Mesendoderm (in vitro differentiated cells): ENCODE measurements at places on chromosomes 7 and 10.

DNA sequence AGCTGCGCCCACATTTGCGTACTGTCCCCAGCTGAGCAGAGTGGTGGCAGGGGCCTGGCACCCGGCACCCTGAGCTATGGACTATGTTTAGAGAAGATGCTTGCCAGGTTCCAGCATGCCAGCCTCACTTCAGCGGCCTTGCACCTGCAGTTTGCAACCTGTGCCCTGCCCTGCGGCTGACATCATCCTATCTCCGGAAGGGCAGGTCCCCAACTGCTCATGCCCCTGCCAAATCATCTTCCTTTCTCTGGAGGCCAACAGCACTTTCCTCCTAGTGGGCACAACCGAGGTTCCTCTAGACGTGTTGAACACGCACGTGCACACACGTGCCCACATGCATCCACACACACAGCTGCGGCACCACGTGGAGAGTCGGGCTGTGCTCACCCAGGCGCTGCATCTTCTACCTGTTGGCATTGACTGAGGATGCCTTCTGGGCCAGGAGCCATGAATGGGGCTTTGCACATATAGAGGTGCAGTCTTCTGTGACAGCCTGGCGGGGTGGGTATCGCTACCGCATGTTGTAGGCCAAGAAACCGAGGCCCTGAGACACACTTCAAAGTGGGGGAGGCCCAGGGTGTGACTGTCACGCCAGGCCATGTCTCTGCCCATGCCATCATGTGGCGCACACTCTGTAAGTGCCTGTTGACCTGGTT is 24.5 kb downstream of the CNPY1 start:
- H3K4me3 ChIP-seq, result no peak overlapping the region
- H3K4me1 ChIP-seq, result no peaks in the 10 kb centered on the region
- no peak for DNase-seq
- H3K27ac ChIP-seq, result no peak overlapping the region

DNA sequence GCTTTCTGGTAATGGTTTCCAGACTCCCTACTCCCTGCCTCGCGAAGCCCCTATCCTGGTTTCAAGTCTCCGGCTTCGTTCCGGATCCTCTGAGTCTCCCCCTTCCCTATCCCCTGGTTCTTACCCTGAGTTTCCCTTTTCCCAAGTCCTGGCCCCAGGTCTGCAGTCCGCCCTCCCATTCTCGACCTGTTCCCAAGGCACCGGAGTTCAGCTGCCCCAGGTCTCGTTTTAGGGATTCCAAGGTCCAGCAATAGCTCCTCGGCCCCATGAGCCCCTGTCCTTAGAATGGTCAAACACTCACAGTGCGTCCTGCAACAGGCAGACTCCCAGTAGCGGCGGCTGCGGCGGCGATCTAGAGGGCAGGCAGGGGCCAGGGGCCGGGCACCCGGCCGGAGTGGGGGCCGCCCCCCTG is 274 bp downstream of the PITX3 start:
- H3K27me3 ChIP-seq, result peaks cover 32% of the 10 kb centered on the region
- peak overlapping the region; percentile 34 for H3K4me3 ChIP-seq
- no peak for DNase-seq

DNA sequence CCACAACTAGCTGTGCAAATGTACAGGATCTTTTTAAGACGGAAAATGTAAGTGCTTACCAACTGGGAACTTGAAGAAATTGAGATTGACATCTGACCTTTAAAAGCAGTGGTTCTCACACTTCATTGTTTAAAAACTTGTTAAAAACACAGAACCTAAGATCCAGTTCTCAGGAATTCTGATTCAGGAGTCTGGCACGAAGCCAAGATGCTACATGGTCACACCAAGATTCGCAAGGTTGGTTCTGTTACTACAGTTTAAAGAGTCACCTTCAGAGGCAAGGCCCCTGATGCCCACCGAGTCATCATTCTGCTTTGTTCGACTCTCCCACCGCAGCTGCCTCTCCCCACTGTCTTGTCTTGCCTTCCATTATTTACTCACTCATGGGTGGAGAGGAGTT is 113.3 kb downstream of the GLI3 start:
- no peaks in the 10 kb centered on the region for H3K36me3 ChIP-seq
- no peak for DNase-seq
- no peaks in the 10 kb centered on the region for H3K4me1 ChIP-seq

DNA sequence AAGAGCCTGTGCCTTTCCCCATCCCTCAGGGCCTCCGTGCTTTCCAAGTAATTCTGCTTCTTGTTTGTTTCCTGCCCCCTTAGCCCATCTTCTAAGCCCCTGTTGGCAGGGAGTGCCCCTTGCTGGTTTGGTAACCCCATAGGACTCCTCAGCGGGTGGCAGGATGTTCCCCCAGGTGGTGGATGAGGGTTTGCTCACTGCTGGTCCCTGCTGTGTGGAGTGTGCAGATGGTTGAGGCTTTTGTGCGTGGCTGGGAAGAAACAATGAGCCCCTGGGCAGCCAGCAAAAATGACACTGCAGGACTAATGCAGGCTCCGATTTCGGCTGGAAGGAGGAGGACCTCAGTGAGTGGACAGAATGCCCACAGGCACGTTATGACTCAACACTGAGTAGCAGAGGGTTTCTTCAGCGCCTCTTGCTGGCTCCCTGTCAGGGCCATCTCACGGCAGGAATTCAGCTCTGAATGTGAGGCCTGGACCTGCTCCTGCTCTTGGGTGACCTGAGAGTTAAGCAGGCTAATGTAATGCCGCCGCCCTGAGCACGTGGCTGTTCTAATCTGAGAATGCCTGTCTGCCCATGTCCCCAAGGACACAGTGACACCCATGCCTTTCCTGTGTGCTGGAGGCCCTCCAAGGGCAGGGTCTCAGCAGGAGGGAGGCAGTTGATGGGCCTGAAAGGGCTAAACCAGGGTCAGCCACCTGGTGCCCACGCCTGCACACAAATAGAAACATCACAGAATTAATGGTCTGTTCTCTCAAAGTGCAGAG is 16.6 kb downstream of the BAG3 start:
- peaks cover 1% of the 10 kb centered on the region for H3K36me3 ChIP-seq
- H3K4me1 ChIP-seq, result peaks cover 18% of the 10 kb centered on the region
- no peak overlapping the region for H3K4me3 ChIP-seq
- H3K27me3 ChIP-seq, result no peaks in the 10 kb centered on the region

GRCh38 chr10:572696-573095 is 116.8 kb downstream of the DIP2C start:
- no peaks in the 10 kb centered on the region for H3K4me1 ChIP-seq
- H3K27me3 ChIP-seq, result no peaks in the 10 kb centered on the region
- DNase-seq, result no peak
- no peak overlapping the region for H3K4me3 ChIP-seq
- H3K36me3 ChIP-seq, result no peaks in the 10 kb centered on the region

- no peaks in the 10 kb centered on the region for H3K36me3 ChIP-seq
- H3K27me3 ChIP-seq, result no peaks in the 10 kb centered on the region
- H3K4me3 ChIP-seq, result no peak overlapping the region
- peak; percentile 27 for DNase-seq
These were observed 50.8 kb downstream of the PHYHIPL start for GRCh38 chr10:59227136-59227673.

GRCh38 chr10:112913661-112914287 is 36.3 kb upstream of the TCF7L2 start:
- H3K4me1 ChIP-seq, result no peaks in the 10 kb centered on the region
- H3K27ac ChIP-seq, result no peak overlapping the region
- H3K4me3 ChIP-seq, result no peak overlapping the region

DNA sequence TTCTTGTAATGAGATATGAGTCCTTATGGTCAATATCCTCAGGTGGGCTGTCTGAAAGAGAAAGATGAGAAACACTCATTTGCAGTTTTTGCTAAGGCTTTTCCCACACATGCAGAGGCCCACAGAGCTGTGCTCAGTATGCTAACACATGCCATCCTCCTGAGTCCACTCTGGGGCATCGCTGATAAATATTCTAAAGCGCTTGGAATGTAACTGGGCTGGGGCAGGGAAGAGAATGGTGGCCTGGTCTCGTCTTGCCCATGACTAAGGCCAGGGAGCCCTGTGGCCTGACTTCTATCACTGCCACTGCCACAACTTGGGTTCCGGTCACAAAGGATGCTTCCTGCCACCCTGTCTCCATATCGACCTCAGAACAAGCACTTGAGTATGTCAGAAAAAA is 199.7 kb upstream of the FRMD4A start:
- no peak overlapping the region for H3K27ac ChIP-seq
- no peaks in the 10 kb centered on the region for H3K36me3 ChIP-seq
- no peaks in the 10 kb centered on the region for H3K4me1 ChIP-seq
- H3K27me3 ChIP-seq, result no peaks in the 10 kb centered on the region
- peak; percentile 18 for DNase-seq

DNA sequence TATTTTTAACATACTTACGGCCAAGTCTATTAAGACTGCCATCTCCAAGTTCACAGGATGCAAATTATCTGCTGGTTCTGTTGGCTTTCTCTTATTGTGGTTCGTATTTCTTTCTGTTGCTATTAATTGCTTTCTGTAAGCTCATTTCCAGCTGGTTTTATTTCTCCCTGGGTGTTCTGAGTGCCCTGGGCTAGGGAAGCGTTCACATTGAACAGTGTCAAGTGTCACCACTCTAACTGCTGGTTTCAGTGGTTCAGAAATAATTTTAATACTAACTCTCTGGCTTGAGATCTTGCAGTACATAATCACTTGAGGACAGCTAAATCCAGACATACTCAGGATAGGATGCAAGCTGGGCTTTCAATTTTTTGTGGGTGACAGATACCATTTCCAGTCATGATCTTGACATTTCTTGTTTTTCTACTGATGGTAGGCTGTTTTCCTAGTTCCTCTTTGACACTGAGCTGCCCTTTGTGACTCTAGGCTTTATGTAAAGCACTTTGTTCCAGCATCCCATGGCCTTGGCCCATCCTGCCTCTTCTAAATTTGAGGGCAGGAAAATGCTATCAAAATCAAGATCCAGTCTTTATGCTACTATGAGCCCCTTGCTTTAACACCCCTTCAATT is 117.6 kb downstream of the SNX13 start:
- H3K4me1 ChIP-seq, result no peaks in the 10 kb centered on the region
- no peak overlapping the region for H3K4me3 ChIP-seq
- H3K27ac ChIP-seq, result no peak overlapping the region
- DNase-seq, result no peak

- no peaks in the 10 kb centered on the region for H3K36me3 ChIP-seq
- H3K27me3 ChIP-seq, result no peaks in the 10 kb centered on the region
- no peak overlapping the region for H3K27ac ChIP-seq
- H3K4me1 ChIP-seq, result no peaks in the 10 kb centered on the region
- no peak overlapping the region for H3K4me3 ChIP-seq
- no peak for DNase-seq
These were observed 27.9 kb upstream of the CACNA2D1 start for GRCh38 chr7:82471351-82472020.

DNA sequence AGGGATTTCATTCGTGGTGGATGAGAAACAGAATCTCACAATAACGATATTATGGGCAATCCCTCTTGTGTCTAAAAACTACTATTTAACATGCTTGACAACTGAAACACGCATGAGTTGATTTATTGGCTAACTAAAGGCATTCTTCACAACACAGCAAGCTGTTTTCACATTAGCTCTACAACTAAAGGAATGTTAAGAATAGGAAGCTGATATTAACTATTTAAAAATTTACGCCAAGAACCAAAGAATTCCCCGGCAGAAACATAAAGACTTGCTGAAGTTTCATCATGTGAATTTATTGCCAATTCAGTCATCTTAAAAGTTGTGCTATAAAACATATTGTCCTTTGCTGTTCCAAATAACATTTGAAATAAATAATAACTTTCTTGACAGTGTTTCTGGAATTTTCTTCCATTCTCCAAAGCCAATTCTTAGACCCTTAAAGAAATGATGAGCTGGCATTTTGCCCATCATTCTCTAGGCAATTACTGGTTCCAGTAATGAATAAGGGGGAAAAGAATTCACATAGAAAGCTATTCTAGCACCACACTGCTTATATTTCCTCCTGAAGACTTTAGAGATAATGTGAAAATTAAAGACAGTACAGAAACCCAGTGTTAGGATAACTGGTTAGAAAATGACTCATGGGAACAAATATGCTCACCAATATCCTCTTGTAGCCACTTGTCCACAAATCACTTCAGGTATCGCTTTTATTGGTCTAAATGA is 233.1 kb downstream of the PARD3 start:
- no peaks in the 10 kb centered on the region for H3K36me3 ChIP-seq
- peaks cover 3% of the 10 kb centered on the region for H3K4me1 ChIP-seq
- DNase-seq, result no peak

- no peak for DNase-seq
- H3K4me3 ChIP-seq, result no peak overlapping the region
- no peaks in the 10 kb centered on the region for H3K4me1 ChIP-seq
- no peaks in the 10 kb centered on the region for H3K36me3 ChIP-seq
- no peaks in the 10 kb centered on the region for H3K27me3 ChIP-seq
These were observed 157.2 kb downstream of the WNT2 start for GRCh38 chr7:117165656-117166055.

DNA sequence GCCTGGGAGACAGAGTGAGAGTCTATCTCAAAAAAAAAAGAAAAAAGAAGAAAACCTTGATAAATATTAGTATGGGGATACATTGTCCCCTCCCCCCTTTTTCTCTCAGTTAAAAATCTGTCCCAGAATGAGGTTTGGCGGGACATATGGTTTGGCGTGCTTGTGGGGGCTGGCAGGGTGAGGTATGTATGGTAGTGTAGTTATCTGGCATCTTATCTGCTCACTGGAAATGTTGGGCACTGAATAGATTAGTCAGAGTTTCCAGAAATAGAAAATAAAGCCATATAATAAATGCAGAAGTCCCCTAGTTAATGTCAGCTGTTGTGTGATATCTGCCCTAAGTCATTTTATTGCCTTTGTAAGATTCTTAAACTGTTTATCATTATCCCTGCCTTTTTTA is 397.5 kb upstream of the GALNT17 start:
- H3K27ac ChIP-seq, result no peak overlapping the region
- no peak overlapping the region for H3K4me3 ChIP-seq
- peaks cover under 1% of the 10 kb centered on the region for H3K4me1 ChIP-seq
- no peak for DNase-seq
